PC-9 (cell line): ENCODE measurements at places on chromosomes 5 and 9. TPM values are rescaled to one million over a fixed set of nuclear protein-coding genes. Genes with fewer than 3 reads are reported as not detected.

- DNase-seq, result no peak
Observed at GRCh38 chr9:123868002-123868401, 61.9 kb downstream of the DENND1A start.

DNA sequence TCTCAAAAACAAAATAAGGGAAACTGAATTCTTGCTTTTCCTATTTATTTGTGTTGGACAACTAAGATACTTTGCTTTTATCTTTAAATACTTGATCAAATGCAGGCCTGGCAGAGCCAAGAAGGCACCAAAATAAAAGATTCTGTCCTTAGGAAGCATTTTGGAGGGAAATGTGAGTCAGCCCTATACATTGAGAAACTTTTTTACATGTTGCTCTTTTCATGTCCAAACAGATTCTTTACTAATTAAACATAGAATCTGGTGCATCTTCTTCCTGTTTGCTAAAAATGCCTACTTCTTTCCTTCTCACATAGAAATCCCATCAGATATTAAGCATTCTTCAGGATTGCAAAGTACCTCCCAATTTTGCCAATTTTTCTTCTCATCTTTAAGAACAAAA is 1160.4 kb downstream of the EFNA5 start:
- DNase-seq, result no peak

- DNase-seq, result no peak
Observed at GRCh38 chr9:97559111-97559514, 57.6 kb downstream of the TMOD1 start.

DNA sequence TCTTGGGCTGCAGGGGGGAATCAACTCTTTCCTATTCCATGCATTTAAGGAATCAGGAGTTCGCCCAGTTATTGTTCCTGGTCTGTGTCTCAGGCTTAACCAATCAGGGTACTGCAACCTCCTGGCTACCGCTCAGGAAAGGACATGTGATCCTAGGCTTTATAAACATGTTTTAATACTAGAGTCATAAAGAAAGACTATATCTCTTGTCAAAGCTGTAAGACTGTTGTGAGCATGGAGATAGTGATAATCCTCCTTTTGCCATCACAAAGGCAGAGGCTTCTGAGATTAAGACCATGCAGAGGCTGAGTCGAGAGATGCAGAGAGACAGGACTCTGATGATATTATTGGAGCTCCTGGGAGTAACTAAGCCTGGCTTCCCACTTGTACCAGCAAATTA is 137.0 kb downstream of the YIPF5 start:
- no peak for DNase-seq

DNA sequence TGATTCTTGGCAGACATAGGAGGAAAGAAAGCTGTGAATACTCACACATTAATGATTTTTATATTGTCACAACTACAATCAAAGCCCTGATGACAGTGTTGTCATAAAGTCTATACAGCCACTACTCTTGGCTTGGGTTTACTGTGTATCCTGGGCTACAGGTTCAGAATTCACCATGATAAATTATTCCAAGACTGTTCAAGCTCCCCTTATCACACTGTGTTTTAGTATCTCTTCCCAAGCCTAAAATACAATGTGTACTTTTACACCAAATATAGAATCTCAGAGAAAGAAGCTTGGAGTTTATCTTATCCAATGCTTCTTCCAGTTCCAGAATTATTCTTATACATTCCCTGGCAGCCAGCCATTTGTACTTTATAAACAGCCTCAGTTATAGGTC is 127.7 kb upstream of the PPP1R2B start:
- no peak for DNase-seq

- peak; percentile 26 for DNase-seq
Observed at GRCh38 chr5:154444556-154445421, 1.0 kb upstream of the SAP30L start.

The MARVELD2 gene
- total RNA-seq, result 16.2 and 21.0 TPM in 2 replicates

The CNTFR gene
- not detected in 2 replicates for total RNA-seq

GRCh38 chr5:145637396-145637795 is 197.7 kb downstream of the PRELID2 start:
- no peak for DNase-seq

DNA sequence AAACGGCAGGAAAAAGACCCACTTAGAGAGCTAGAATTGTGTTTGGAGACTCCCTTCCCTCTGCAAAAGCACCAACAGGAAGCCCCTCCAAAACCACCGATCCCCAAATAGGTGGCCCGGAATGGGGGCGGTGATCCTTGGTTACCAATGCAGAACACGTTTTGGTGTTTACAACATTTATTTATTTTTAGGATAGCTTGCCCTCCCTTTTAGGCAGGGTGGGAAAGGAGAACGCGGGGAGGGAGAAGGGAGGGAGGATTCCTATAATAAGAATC is 579 bp upstream of the NTRK2 start:
- no peak for DNase-seq
